ENCODE measurements at places on chromosomes 3 and 15.
A peak's percentile ranks its signal among the peaks of the same experiment; 100 is the strongest.

DNA sequence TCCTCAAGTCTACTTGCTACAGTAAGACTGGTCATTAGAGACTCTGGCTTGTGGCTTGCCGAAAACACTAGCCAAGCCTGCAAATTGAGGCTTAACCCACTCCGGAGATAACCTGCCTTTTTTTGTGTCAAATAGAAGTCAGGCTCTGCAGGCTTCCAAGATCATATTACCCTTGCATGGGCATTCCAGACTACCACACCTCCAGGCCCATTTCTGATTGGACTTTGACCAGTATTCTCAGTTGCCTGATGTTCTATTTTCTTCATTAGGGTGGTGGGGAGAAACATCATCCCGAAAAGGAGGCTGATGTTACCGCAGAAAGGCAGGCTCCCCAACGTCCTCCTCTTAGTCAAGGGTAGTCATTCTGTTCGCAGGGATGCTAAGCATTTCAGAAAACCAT is 68.1 kb upstream of the FOXP1 start:
- no peak for DNase-seq

DNA sequence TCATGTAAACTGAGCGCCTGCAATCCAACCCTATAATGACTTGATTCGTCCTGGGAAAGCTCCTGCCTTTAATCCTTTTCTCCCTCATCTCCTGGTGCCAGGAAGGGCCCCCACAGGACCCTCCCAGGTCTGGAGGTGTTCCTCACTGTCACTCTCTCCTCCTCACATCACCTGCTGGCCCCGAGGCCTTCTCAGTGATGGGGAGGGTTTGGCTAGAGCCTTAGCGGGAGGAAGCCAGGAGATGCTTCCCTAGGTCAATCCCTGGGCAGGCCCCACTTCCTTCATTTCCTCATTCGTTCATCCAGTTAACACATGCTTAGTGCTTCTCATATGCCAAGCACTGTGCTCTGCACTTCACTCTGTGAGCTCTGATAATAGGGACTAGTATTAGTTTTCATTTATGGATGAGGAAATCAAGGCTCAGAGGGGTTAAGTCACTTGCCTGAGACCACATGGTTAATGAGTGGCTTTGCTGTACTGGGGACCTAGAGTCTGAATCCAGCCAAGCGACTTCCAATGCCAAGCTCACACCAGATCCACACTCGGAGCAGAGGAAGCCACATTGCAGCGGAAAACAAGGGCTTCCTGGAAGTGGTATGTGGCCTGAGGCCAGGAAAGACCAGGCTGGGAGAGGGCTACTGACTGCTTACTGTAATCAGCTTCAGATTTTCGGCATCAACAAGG is 50.3 kb upstream of the CHRNB4 start:
- no peak for DNase-seq

- DNase-seq = peak; percentile 11
Observed at GRCh38 chr3:48222616-48223513, at the start of gene CAMP. Gene CAMP, plus strand, starts transcription at chr3:48223495. Its CDS starts 17 bp downstream, at chr3:48223512.

- DNase-seq = no peak
Observed at GRCh38 chr3:19427422-19428149, 279.3 kb downstream of the KCNH8 start.

- DNase-seq = peak; percentile 9
Observed at GRCh38 chr3:190566043-190566933, 52.4 kb downstream of the IL1RAP start.

DNA sequence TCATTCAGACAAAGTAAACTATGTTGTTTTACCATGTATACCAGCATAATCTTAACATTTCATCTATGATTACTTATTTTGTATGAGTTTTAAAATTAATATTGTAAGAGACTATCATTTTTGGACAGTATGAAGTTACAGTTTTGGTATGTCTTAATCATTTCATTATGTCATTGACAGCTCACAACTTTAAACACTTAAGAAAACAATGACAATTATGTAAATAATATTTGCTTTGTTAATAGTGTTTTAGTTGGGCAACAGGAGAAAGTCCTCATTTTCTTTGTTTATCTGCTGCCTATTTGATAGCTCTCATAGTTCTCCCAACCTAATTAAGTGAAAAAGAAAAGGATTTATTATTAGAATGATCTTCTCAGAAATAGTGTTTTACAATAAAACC is 80.2 kb downstream of the MEF2A start:
- no peak for DNase-seq

DNA sequence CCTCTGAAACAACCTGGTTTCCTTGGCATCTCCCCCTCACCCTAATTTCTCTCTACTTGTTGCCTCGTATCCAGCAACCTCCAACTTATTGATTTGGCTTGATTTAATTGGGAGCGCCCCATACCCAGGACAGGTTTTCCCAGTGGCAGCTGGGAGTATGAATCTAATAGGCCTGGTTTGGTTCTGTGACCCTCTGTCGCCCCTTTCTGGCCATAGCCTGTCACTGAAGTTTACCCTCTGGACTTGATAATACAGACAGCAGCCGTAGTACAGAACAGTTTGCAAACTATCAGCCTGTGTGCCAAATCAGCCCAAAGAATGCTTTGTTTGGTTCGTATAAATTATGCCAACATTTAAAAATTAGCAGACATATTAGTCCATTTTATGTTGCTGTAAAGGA is 525.1 kb upstream of the GOLIM4 start:
- peak; percentile 1 for DNase-seq

GRCh38 chr15:25848784-25849156 is 14.4 kb downstream of the ATP10A start:
- no peak for DNase-seq

DNA sequence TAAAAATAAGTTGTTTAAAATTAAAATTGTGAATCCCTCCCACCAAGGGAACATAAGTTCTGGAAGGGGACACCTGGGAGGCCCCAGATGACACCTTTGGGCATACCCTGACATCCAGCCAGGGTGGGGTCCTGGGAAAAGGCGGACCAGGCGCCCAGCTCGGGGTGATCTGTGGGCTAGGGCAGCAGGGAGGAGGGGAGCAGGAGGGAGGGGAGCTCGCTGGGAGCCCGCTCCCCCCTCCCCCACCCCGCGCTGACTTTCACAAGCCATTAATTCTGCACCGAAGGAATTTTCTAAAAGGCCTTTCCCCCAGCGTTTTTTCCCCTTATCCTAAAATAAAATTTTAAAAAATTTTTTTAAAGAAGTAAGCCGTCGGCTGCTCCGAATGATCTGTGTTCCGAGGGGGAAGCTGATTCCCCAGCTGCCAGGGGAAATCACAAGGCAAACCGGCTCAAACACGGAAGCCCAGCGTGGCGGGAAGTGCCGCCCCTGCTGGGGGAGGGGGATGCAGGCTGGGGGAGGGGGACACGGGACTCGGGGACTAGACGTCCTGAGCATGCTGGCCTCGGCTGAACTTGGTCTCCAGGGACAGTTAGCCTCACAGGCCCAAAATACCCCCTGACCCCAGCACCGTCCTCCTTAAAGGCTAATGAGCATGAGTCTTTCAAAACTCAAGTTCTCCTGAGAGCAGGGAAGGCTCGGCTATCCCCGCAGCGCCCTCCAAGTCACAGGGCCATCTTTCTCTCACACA is 13.9 kb downstream of the PLXND1 start:
- DNase-seq = peak; percentile 60

GRCh38 chr15:64877435-64877834 is 34.3 kb upstream of the ANKDD1A start:
- DNase-seq = no peak

DNA sequence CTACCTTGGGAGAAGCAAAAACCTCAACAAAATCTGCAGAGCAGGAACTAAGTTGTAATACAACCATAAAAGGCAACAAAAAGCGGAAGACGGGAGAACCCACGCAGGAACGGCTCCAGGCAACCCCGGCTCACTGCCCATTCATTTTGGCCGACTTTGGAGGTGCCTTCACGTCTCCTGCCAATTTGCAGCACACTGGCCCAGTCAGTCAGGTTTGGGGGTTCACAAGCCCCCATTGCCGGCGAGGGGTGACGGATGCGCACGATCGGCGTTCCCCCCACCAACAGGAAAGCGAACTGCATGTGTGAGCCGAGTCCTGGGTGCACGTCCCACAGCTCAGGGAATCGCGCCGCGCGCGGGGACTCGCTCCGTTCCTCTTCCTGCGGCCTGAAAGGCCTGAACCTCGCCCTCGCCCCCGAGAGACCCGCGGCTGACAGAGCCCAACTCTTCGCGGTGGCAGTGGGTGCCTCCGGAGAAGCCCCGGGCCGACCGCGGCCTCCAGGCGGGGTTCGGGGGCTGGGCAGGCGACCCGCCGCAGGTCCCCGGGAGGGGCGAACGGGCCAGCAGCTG is 463 bp downstream of the TERC start:
- DNase-seq = peak; percentile 58

DNA sequence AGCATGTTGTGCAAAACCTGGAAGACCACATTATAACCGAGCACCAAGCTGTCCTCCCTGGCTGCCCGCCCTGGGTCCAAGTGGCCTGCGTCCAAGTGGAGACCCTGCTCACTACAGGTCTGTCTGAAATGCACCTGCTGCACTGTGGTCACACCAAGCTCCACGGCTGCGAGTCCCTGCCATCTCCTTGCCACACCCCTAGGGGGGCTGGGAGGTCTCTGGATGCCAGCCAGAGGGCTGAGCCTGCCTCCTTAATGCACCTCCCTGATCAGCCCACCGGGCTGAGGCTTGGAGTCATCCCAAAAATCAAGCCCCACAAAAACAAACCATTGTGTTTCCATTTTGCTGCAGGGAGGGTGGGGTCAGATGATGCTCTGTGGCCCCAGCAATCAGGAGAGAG is 187.1 kb downstream of the MEGF11 start:
- DNase-seq = no peak

- DNase-seq = no peak
Observed at GRCh38 chr3:17686613-17687012, 55.8 kb downstream of the TBC1D5 start.

DNA sequence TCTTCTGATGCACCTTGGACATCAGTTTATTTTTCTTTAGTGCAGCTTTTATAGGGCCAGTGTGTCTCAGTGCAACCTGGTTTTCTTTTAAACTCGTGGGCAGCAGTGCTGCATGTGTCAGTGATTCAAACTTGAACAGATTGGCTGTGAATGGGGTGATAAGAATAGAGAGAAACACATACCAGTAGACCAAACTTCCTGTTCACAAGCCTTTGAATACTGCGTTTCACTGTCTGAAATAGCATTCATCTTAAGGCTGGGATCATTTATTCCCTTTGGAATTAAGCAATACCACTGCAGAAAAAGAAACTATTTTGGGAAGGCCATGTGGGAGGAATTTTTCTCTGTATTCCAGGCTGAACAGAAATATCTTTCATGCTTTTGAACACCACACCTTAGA is 51.7 kb downstream of the PHLDB2 start:
- no peak for DNase-seq

GRCh38 chr3:46089237-46090011 is 62.1 kb upstream of the XCR1 start:
- no peak for DNase-seq

GRCh38 chr3:38468765-38469164 is 15.1 kb downstream of the ACVR2B start:
- DNase-seq = no peak

DNA sequence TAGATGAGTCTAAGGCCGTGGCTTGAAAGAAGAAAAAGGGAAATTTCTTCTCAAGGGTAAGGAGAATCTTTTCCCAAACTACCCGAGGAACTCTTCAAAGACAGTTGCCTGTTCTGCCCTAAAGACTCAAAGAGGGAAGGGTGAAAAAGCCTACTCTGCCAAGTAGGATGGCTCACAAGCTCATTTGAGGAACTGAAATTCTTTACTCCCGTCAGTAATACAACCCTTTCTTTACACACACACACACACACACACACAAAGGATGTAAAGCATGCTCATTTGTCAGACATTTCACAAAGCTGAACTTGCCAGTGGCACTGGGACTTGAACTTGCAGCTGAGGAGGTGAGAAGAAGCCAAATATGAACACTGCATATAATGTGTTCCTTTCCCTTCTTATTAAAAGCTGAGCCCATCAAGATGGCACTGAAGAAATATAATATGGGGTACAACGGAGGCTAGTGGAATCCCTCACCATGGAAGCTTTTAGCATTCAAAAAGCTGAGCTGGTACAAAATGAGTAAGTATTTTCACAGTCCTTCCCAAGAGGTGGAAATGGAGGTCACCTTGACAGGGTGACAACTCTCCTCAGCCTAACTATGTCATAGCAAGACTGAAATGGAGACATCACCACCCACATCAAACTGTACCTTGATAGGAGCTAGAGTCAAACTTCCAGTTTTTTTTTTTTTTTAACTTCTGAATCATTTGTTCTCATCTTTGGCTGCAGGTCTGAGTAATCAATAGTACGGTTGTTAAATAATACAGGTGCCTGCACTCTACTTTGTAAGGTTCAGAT is 57.6 kb downstream of the TAFA4 start:
- DNase-seq = no peak

GRCh38 chr3:179281825-179282224 is 30.9 kb upstream of the KCNMB3 start:
- DNase-seq = no peak

DNA sequence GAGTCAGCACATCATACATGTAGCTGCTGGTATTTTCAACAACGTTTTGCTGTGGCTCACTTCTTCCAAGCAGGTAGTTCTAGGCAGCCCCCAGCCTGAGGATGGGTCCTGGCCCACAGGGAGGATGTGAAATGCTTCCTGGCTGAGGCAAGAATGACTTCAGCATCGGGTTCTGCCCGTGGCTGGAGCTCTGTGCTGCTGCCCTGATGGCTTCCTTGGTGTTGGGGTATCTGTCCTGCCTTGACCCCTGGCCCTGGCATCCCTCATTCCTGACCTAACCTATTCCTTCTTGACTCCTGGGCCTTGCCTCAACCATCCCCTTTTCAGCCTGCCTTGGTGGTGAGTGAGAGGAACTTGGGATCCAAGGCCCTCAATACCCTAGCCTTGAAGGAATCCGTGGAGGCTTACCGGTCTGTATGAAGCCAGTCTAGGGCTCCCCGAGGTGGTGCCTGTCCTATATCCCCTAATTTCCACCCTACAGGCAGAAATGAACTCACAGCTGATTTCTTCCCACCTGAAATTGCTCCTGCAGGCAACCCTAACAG is 300.6 kb downstream of the TLE3 start:
- DNase-seq = no peak

GRCh38 chr15:25022233-25022632 is 67.4 kb downstream of the SNRPN start:
- no peak for DNase-seq

DNA sequence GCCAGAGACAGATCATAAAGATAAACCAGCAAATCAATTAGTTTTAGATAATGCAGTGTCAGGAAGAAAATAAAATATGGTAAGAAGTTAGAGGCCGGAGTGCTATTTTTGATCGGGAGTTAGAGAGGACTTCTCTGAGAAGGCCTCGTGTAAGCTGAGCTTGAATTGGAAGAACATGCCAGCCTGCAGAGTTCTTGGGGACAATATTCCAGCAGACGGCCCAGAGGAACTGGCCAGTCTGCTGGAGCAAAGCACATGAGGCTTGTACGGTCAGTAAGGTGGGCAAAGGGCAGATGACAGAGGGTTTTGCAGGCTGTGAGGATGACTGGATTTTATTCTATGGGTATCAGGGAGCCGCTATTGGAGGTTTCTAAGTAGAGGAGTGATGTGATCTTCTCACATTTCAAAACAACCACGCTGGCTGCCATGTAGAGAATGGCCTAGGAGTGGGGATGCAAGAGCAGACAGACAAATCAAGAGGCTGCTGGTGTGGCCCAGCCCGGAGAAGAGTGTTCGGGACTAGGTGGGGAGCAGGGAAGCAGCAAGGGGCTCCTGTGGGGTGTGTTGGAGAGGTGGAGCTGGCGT is 84.0 kb downstream of the HES1 start:
- no peak for DNase-seq

- no peak for DNase-seq
Observed at GRCh38 chr15:40265355-40265754, 17.5 kb downstream of the ANKRD63 start.
